ENCODE measurements at places on chromosomes 2 and 18.

DNA sequence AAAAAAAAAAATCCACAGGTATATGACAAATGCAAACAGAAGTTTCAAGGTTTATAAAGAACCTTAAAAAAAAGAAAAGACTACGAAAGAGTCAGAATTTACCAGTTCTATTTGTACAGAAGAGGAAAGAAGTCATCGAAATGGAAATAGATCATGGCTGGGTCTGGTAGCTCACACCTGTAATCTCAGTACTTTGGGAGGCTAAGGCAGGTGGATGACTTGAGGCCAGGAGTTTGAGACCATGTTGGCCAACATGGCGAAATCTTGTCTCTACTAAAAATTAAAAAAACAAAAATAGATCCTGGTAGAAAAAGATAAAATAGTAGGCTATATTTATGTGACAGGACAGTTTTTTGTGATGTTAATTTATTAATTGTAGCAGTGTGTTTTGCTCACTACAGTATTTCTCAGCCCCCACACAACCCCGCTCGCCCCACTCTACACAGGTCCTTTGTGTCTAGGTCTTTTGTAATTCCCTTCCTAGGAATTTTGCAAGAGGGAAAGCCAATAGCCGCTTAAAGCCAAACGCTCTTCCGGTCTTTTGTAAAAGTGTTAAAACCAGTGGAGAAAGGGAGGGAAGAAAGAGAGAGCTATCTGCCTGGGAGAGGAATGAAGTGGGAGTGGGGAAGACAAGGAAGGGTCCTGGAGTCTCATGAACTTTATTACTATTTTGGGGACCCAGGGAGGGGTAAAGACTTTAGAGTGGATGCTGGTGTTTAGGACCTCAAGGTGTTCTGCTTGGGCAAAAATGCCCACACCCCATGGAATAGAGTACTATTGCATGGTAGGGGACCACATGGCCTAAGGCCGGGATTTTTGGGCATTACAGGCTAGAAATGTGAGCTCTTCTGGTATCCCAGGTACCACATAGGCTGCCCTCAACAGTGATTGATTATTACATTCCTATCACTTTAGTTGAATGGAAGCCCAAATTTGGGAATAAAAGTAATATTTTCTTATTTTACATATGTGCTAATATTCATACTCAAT, 59.4 kb upstream of the XPO1 start:
- H3K27ac ChIP-seq, result no peak overlapping the region
- DNase-seq, result no peak
- no peaks in the 10 kb centered on the region for H3K27me3 ChIP-seq
- H3K36me3 ChIP-seq, result no peaks in the 10 kb centered on the region
- H3K4me1 ChIP-seq, result peaks cover 2% of the 10 kb centered on the region
- no peak overlapping the region for H3K4me3 ChIP-seq

DNA sequence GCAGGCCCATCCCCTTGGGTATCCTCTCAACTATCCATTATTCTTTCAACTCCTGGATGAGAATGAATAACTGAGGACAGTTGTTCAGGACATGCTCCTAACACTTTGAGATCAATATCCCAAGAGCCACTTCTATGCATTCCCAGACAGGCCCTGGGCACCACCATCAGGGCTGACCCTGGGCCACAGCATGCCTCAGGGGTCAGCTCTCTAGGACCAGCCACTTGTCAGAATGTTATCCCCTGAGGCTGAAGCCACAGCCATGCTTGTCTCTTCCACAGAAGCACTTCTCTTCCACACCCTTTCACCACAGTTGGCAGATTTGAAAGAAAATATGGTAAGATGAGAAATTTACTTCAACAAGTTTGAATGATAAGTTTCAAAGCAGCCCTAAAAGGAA, 28.7 kb downstream of the SLC14A1 start:
- H3K4me1 ChIP-seq, result peaks cover 2% of the 10 kb centered on the region
- DNase-seq, result no peak
- no peak overlapping the region for H3K4me3 ChIP-seq
- peaks cover 25% of the 10 kb centered on the region for H3K27me3 ChIP-seq

GRCh38 chr18:62018034-62018758, 125.4 kb upstream of the RNF152 start:
- no peak for DNase-seq
- H3K27ac ChIP-seq, result no peak overlapping the region
- peaks cover 3% of the 10 kb centered on the region for H3K27me3 ChIP-seq
- no peak overlapping the region for H3K4me3 ChIP-seq

DNA sequence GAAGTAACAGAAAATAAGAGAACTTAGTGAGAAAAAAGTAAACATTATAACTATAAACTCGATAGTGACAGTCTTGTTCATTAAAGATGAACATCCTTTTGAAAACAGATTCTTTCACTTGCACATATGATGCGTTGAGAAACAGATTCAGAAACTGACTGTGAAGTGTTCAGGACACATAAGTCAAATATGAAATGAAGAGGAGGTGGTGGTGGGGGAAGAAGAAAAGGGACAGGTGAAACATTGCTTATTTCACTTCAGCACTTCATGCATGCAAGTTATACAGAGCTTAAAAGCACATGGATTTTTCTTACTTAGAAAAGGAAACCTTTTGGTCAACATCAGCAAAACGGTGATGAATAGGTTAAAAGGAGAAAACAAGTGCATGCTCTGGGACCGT, 42.5 kb downstream of the STAT4 start:
- H3K27me3 ChIP-seq, result no peaks in the 10 kb centered on the region
- peaks cover 24% of the 10 kb centered on the region for H3K36me3 ChIP-seq
- H3K4me3 ChIP-seq, result no peak overlapping the region
- DNase-seq, result no peak

- H3K36me3 ChIP-seq, result no peaks in the 10 kb centered on the region
- H3K27ac ChIP-seq, result no peak overlapping the region
- no peaks in the 10 kb centered on the region for H3K4me1 ChIP-seq
- DNase-seq, result no peak
- H3K27me3 ChIP-seq, result no peaks in the 10 kb centered on the region
Measured at GRCh38 chr2:237132799-237133198, 47.1 kb downstream of the COPS8 start.

- H3K4me3 ChIP-seq, result no peak overlapping the region
- DNase-seq, result no peak
- no peaks in the 10 kb centered on the region for H3K4me1 ChIP-seq
- no peaks in the 10 kb centered on the region for H3K27me3 ChIP-seq
- H3K27ac ChIP-seq, result no peak overlapping the region
- no peaks in the 10 kb centered on the region for H3K36me3 ChIP-seq
Measured at GRCh38 chr2:18740474-18740881, 151.1 kb upstream of the NT5C1B start.

DNA sequence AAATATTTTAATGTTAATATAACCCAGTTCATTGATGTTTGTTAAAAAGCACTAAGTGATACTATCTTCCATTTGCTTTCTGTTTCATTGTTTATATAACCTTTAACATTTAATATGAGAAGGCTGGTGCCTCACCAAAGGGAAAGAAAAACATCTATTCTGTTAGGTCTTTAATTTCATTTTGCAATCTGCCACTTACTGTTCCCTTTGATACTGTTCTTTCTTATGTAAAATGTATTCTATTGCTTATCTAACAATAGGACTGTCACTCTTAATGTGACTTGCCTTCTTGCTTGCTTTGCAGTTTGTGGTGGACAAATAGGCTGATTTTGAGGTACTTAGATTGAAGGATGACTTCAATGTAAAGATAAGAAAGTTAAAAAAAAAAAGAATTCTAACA, 1666.1 kb upstream of the DDX18 start:
- DNase-seq, result no peak
- H3K4me3 ChIP-seq, result no peak overlapping the region
- no peaks in the 10 kb centered on the region for H3K27me3 ChIP-seq
- H3K4me1 ChIP-seq, result no peaks in the 10 kb centered on the region
- no peaks in the 10 kb centered on the region for H3K36me3 ChIP-seq

- peaks cover 44% of the 10 kb centered on the region for H3K36me3 ChIP-seq
- no peak overlapping the region for H3K4me3 ChIP-seq
- H3K27me3 ChIP-seq, result no peaks in the 10 kb centered on the region
- no peak overlapping the region for H3K27ac ChIP-seq
Measured at GRCh38 chr2:28274911-28275685, 117.6 kb upstream of the FOSL2 start.

DNA sequence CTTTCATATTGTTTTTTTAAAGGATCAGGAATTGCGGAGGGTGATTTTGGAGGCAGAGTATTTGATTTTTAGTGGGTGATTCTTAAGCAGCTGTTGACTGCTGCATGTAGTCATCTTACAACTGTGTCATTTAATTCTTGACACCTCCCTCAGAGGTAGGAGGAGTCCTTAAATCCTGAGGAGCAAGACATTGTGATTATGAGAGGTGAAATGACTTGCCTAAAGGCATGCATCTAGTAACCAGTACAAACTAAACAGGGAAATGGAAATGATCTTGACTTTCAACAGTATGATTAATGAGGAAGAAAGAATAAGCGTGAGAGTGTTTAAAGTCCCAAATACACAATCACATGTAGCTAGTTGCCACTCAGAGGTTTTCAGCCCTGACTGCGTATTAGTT, 440.7 kb downstream of the THSD7B start:
- H3K4me1 ChIP-seq, result no peaks in the 10 kb centered on the region
- H3K27me3 ChIP-seq, result no peaks in the 10 kb centered on the region

DNA sequence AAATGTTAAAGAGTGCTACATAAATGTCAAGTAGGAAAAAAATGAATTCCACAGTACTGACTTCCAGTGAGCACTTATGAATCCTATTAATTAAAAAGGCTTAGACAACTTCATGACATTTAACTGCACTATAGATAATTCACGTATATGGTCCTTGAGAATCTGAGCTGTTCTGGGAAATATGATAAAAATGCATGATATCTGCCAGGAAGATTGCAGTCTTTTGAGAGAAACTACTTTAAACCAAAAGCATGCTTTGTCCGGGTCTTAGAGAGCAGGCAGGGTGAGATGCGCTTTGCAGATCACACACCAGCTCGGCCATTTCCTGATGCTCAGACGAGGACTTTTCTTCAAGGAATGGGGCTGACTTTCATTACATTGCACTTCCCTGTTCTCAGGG, 42.6 kb downstream of the CMPK2 start:
- no peaks in the 10 kb centered on the region for H3K36me3 ChIP-seq
- no peak for DNase-seq
- H3K4me3 ChIP-seq, result no peak overlapping the region
- H3K27me3 ChIP-seq, result peaks cover 7% of the 10 kb centered on the region
- H3K4me1 ChIP-seq, result peaks cover 12% of the 10 kb centered on the region

DNA sequence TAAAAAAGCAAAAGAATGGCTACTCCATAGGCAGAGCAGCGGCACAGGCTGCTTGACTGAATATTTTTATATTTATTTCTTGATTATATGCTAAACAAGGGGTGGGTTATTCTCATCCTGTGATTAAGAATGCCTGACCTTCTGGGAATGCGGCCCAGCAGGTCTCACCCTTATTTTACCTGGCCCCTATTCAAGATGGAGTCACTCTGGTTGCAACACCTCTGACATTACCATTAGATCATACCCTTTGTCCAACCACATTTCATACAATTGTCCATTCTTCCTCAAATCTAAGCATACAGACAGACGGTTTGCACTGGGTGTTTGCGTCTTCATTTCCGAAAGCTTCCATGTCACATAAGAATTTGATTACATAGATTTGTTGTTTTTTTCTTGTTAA, 168.2 kb downstream of the GALNT1 start:
- H3K4me1 ChIP-seq, result no peaks in the 10 kb centered on the region
- peaks cover 3% of the 10 kb centered on the region for H3K27me3 ChIP-seq
- no peak overlapping the region for H3K4me3 ChIP-seq
- DNase-seq, result no peak

DNA sequence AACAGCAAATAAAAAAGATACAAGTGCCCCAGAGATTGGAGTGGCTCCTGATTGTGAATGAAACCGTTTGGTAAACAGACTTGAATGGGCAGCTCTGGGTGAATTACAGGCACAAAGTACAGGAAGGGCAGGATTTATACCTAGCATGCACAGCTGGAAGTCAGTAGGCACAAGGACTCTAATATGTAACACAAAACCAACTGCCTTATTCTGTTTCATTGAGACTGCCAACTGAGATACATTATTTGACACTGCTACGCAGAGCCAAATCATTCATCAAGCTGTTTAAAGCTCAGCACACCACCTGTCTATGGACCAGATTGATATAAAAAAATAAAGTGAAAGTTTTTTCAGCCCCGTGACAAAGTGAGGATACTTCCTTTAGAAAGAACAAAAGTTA, 541.2 kb downstream of the NUP35 start:
- H3K36me3 ChIP-seq, result no peaks in the 10 kb centered on the region
- H3K27me3 ChIP-seq, result no peaks in the 10 kb centered on the region
- no peaks in the 10 kb centered on the region for H3K4me1 ChIP-seq

DNA sequence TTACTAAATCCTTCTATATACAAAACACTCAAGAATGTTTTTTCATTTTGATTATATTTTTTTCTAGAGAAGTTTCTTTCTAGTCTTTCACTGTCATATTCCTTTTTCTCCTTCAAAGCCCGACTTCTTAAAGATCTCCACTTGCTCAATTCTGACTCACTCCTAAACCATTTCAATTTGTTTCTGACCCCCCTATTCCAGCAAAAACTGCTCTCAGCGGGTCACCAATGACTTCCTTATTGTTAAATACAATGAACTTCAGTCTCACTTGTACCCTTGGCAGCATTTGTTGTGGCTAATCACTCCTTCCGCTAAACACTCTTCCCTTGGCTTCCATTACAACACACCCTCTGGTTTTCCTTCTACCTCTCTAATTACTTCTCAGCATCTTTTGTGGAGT, 111.1 kb upstream of the RBBP8 start:
- no peak overlapping the region for H3K4me3 ChIP-seq
- no peaks in the 10 kb centered on the region for H3K36me3 ChIP-seq
- peaks cover 3% of the 10 kb centered on the region for H3K27me3 ChIP-seq
- no peak overlapping the region for H3K27ac ChIP-seq
- no peaks in the 10 kb centered on the region for H3K4me1 ChIP-seq

DNA sequence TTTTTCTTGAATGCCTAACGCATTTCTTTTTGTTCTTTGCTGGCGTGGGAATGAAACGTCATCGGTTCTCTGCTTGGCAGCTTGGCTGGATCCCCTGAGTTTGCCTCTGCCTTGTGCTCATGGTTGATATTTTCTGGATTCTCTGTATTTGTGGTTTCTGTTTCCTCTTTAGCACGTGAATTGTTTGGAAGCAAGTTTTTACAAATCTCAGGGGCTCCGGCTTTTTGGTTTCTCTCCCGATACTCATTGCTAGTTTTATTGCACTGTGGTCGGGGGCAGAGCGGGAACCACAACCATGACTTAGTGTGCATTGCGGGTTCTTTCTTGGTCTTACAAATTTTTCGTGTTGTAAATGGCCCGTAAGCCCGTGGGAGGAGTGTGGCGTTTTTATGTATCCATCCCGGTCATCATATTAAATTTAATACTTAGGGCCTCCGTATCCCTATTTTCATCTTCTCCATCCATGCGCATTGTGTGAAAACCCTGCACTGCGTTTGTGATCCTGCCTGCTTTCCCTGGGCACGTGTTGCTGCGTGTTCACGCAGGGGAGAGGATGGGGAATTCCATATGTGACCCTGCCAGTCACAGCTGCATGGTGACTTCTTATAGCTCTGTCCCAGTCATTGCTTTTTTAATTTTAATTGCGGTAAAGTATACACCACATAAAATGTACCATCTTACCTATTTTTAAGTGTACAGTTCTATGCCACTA, 9.4 kb downstream of the RAMP1 start:
- DNase-seq, result no peak
- H3K36me3 ChIP-seq, result no peaks in the 10 kb centered on the region
- H3K27me3 ChIP-seq, result peaks cover 58% of the 10 kb centered on the region
- peaks cover 10% of the 10 kb centered on the region for H3K4me1 ChIP-seq

Data from stimulated activated naive B cell treated with anti-CD40 and anti-IgM and Interleukin-4, amounts not matched to agents 10 μg/mL and 1 μg/mL and 100 μg/mL, for 72 hours (primary cell).